ENCODE measurements at places on chromosomes 13 and 19. TPM values are rescaled to one million over a fixed set of nuclear protein-coding genes. Genes with fewer than 3 reads are reported as not detected.

Gene ZNF763
- total RNA-seq = 0.55 TPM

Gene FUT2
- total RNA-seq = 8.7 TPM

Gene HSH2D
- total RNA-seq = 13.7 TPM

Gene ZNF667
- not detected for total RNA-seq

Gene CAPS
- 32.0 TPM for total RNA-seq

Gene ZNF583
- 3.1 TPM for total RNA-seq

Gene PPP1R12C
- 110 TPM for total RNA-seq

Gene NDUFB7
- total RNA-seq = 248 TPM

Gene TSC22D1
- 76.2 TPM for total RNA-seq

Gene ZNF350
- 12.4 TPM for total RNA-seq

Gene NLRP9
- total RNA-seq = not detected

Gene PTOV1
- total RNA-seq = 151 TPM

Gene ZNF93
- 4.1 TPM for total RNA-seq

Gene ACER1
- not detected for total RNA-seq

Gene CD79A
- total RNA-seq = 0.33 TPM

Gene OR7C1
- total RNA-seq = not detected
